ENCODE measurements at places on chromosomes 3 and 15.

DNA sequence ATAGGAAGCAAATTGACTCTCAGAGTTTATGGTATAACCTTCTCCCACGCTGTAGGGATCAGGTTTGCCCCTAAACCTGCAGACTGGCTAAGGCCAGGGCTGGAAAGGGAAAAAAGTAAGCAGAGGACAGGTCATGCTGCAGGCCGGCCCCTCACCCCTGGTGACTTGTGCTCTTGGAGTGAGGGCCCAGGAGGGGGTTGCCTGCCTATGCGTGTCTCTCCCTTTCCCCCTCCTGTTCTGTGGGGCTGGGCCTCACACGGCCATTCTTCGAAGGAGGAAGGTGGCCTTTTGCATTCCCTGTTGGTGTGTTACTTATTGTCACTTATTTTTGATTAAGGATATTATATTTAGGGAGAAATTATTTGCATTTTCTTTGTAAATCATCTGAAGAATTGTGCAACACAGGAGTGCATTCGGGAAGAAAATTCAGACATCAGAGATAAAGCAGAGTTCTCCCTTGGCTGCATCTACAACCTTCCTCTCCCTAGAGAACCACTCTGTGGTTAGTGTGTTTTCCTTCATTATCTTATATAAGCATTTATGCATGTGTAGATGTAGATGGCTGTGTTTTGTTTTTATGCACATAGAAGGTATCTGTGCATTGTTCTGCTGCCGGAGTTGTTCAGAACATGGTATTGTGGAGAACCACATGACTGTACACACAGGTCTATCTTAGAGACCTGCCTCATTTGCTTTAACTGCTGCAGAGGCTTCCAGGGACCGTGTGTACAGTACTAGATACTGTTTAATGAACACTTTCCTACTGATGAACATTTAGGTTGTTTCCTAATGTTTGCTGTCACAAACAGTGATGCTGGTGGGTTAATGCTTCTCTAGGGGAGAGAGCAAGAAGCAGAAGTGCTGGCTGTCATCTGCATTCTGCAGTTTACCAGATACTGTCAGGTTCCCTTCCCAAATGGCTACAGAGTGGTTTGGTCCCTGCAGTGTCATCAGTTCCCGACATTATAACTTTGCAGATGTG lies 133.5 kb downstream of the APBA2 start:
- no peak for DNase-seq

DNA sequence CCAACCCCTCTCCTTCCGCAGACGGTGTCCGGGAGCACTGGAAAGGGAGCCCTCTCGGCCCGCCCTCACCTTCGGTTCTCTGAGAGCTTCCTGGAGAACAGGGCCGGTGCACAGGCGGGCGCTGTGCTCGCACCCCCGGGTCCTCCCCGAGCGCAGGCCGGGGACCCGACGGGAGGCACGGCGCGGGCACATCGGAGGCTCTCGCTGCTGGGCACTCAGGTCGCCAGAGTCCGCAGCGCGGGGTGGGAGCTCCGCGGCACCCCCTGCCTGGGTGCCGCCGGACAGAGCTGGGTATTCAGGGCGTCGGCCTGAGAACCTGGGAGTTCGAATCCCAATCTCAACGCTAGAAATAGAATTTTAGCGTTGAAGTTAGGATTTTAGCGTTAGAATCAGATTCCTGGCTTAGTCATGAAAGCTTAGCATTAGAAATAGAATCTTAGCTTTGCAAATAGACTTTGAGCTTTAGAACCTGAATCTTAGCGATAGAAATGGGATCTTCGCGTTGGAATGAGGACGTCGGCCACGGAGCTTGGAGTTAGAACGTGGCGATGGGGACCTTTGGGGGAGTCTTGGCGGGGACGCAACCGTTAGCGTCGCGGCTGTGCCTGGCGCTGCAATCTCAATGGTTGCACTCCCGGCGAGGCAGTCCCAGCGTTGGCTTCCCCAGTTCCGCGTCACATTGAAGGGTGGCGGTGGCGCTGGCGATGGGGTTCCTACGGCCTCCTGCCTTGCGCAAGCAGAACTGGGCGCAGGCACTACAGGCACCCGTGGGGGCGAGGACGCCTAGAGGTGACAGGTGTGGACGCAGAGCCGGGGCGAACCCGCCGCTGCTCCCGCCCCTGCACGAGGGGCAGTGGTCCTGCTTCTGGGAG lies 549 bp downstream of the TRH start:
- peak; percentile 5 for DNase-seq

GRCh38 chr3:52176951-52177700 lies 20.8 kb upstream of the ALAS1 start:
- DNase-seq, result no peak

- DNase-seq, result no peak
These were observed 643 bp upstream of the RNU5B-1 start for GRCh38 chr15:65303687-65304380.

GRCh38 chr3:120652896-120653545 lies 29.0 kb downstream of the HGD start:
- no peak for DNase-seq

DNA sequence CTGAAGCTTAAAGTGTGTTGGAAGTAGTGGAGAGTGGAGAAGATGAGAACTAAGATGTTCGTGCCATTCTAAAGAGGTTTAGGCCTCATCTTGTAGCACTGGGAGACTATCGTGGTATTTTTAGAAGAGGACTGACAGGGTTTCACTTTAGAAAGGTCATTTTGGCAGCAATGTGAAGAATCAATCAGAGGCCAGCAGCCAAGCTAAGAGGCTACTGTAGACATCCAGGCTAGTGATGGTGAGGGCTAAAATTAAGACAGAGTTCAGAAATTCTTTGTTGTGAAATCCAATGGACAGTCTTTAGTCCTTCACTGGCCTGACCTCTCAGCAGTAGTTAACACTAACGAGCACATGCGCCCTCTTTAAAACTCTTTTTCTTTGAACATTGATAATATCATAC lies 288.2 kb downstream of the TBL1XR1 start:
- DNase-seq, result no peak

GRCh38 chr15:72564091-72564490 lies 90.0 kb downstream of the ARIH1 start:
- no peak for DNase-seq

DNA sequence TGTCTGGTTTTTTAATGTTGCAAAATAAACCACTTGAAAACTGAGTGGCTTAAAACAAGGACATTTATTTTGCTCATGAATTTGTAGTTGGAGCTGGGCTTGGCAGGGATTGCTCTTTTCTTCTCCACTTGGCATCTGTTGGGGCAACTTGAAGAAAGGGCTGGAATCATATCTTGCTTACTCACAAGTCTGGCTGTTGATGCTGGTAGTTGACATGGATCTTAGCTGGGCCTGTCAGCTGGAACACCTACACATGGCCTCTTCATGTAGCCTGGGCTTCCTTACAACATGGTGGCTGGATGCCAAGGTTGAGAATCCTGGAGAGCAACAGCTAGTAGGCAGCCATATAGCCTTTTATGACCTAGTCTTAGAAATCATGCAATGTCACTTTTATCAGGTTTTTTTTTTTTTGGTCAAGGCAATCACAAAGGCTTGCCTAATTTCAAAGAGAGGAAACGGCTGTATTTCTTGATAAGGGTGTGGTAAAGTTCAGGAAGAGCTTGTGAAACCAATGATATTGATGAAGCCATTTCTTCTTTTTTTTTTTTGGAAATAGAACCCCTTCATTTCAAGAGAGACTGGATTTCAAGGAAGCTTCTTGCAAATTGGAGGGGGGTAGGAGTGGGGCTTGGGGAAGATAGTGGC lies 262.1 kb downstream of the IL20RB start:
- DNase-seq, result no peak

- no peak for DNase-seq
These were observed 39.3 kb downstream of the C2CD4B start for GRCh38 chr15:62125773-62126172.

- no peak for DNase-seq
These were observed 198.3 kb downstream of the ADAMTS9 start for GRCh38 chr3:64489361-64490044.

GRCh38 chr3:155435821-155436220 lies 142.3 kb upstream of the STRIT1 start:
- no peak for DNase-seq

GRCh38 chr3:155984791-155985417 lies 114.5 kb downstream of the GMPS start:
- no peak for DNase-seq

DNA sequence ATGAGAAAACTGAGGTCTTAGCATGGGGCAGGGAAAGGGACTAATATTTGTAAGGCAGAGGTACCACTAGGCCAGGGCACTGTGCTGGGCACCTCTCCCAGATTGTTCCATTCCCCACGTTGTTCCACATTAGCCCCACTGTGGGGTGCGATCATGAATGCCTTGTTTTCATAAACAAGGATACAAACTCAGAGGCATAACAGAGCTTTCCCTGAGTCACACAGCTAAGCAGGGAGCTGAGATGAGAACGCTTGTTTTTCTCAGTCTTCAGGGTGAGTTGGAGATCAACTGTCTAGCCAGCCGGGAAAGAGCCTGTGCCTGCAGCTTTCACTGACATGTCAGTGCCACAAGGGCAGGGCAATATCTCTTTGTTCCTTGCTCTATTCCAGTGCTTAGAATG lies 47.9 kb upstream of the ITGA11 start:
- DNase-seq, result no peak

DNA sequence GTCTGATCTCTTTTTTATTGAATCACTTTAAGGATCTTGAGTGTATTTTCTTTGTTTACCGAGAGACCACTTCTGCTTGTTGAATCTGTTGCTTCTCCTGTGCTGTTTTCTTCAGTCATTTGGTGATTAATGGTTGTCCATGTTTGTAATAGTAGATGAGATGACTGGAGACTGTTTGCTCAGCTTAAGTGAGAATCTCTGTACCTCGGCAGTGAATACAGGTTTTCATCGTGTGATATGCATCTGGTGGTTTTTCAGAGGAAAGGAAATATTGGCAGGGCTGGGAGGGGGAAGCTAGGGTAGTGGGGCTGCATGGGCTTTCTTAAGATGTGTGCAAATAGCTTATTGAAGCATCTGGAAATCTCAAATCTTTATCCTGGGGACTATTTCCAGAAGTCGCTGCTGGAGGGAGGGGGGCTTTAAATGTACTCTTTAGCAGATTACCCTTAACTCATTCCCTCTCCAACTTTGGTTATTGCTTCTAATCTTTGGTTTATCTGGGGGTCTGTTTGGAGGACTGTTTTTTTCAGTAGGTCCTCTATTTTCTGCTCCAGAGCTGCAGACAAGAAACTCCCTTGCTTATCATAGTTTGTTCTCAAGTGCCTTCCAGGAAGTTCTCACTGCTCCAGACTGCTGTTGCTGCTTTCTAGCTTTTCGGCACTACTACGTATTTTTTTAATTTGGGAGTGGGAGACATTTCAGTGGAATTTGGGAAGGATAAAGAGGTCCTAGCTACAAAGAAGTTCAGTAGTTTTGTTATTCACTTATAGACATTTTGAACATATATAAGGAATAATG lies 19.4 kb downstream of the CMTM8 start:
- DNase-seq, result no peak

- DNase-seq, result no peak
These were observed 53.3 kb downstream of the EBLN2 start for GRCh38 chr3:73114711-73115110.

DNA sequence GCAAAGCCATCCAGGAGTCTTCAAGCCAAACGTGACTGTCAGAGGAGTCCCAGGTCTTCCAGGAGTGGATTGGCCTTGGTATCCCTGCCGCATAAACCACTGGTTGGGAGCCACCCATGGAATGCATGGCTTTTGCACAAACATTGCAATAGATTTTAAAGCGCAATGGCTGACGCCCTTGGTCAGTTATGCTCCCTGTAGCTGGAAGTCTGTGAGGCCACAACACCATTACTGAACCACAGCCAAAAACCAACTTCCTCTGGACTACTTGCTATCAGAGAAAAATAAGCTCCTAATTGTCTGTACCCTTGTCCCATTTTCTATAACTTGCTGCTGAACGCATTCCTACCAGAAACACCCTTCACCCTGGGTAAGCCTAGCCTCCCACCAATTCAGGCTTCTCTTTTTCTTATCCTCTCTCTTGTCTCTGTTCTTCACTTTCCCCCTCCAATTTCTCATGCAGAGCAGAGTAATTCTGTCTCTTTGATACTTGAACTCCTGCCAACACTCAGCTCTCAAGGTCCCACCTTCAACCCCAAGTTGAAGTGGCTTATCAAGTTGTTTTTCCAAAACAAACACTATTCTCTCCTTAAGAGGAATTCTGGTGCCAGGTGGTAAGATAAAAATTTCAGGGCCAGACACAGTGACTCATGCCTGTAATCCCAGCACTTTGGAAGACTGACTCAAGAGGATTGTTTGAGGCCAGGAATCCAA lies 176.4 kb upstream of the UBE2E1 start:
- DNase-seq, result no peak

DNA sequence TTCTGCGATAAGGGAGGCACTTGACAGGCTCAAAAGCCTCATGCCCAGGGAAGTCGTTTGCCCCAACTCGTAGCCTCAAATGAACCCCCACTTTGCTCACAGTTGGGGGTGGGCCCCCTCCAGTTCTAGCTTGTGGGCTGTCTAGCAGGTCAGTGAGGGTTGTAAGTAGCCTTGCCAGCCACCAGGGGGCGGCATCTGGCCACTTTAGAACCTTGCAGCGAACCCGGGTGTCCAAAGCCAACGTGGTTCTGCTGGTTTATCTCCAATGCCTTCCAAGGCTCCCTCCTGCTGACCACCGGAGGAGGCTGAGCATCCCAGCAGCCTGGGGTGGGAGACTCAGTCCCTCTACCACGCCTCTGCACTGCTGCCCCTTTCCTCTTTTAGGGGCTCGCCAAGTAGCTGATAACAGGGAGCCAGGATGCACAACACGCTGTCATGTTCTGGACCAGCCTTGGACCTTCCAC lies 9.2 kb upstream of the RBSN start:
- DNase-seq, result peak; percentile 73

DNA sequence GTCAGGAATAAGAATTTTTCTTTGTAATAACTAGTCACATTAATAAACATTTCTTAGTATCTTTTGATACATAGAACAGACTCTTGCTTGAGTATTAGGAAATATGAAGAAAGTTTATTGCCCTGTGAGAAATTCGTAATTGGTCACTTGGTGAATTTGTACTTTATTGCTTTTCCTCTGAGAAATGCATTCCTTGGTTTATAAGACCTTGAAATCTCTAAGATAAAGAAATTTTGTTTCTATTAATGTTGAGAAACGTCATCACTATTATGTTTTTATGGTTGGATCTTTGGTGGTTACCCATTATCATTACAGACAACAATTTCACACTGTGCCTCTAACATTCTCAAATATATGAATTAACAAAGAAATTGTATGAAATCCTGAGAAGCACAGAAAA lies 652.0 kb upstream of the NECTIN3 start:
- no peak for DNase-seq

All from activated CD4-positive, alpha-beta T cell treated with anti-CD3 and anti-CD28 coated beads, Interleukin-2, amount 50 U/mL, for 1 hour (primary cell).